Ascending aorta (tissue), 2 donors: ENCODE measurements at places on chromosomes 3 and 15.

DNA sequence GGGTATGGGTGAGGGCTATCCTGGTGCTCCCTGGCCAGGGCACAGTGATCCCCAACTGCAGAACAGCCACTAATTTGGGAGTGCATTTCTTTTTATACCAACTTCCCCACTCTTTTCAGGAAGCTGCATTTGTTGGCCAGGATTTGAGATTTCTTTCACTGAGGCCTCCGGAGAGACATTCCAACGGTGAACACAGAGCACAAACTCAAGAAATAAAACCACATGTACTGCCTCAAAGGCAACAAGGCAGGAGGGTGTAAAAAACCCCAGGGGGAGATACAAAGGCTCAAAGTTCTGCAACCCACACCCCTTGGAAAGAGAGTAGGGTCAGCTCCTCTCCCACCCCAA is 65.3 kb downstream of the CPN2 start:
- no peaks in the 10 kb centered on the region for H3K36me3 ChIP-seq
- H3K27me3 ChIP-seq = no peaks in the 10 kb centered on the region
- DNase-seq = no peak
- no peak overlapping the region for H3K4me3 ChIP-seq
- H3K4me1 ChIP-seq = no peaks in the 10 kb centered on the region

GRCh38 chr3:17820704-17821103 is 78.3 kb upstream of the TBC1D5 start:
- H3K4me3 ChIP-seq = no peak overlapping the region
- no peaks in the 10 kb centered on the region for H3K27me3 ChIP-seq
- DNase-seq = no peak
- no peaks in the 10 kb centered on the region for H3K4me1 ChIP-seq

- H3K4me1 ChIP-seq = no peaks in the 10 kb centered on the region
- peak; percentile 25 for DNase-seq
- no peaks in the 10 kb centered on the region for H3K27me3 ChIP-seq
- no peak overlapping the region for H3K4me3 ChIP-seq
These were observed 49.7 kb upstream of the USP3 start for GRCh38 chr15:63454503-63455211.

- no peaks in the 10 kb centered on the region for H3K4me1 ChIP-seq
- no peaks in the 10 kb centered on the region for H3K27me3 ChIP-seq
- H3K27ac ChIP-seq = no peak overlapping the region
These were observed 473.9 kb upstream of the PPP2R3A start for GRCh38 chr3:135491491-135492205.

GRCh38 chr3:10753964-10754363 is 62.1 kb upstream of the SLC6A11 start:
- H3K36me3 ChIP-seq = no peaks in the 10 kb centered on the region
- no peak for DNase-seq
- H3K4me1 ChIP-seq = no peaks in the 10 kb centered on the region
- H3K4me3 ChIP-seq = no peak overlapping the region
- H3K27ac ChIP-seq = no peak overlapping the region
